ENCODE measurements at places on chromosomes 11 and 22.

DNA sequence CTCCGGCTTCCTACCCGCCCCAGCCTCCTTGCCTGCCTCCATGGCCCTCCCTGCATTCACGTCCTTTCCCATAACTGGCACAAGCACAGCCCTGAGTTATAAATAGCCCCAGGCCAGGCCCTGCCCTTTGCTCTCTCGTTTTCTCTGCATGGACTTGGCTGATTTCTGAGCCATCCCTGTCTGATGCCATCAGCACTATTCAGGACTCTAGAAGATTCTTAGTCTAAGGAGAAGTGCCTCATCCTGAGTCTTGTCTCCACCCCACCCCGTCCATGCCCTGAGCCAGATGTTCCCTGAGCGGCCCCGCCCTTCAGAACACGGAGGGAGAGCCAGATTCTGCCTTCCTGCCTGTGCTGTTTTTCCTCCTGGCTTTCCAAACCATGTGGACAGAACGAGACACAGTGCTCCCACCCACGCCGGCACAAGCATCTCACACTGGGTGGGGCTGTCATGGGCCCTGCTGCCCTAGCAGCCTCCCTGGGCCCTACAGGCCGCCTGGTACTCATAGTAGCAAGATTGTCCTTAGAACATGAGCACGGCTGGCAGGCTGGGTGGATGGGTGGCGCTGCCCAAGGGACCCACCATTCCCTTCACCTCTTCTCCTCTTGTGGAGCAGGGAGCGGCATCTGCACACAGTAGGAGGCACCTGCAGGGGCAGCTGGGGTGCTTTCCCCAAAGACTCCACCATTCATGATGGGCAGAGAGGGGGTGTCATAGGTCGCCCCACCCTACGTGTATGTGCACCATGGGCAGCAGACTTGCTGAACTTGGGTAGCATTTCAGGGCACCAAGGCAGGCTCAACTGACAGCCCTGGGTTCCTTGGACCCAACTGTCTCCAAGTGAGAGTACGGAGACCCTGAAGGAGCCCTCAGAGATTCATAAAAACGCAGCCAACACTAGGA lies 76.9 kb downstream of the BCR start:
- DNase-seq, result peak; percentile 79

DNA sequence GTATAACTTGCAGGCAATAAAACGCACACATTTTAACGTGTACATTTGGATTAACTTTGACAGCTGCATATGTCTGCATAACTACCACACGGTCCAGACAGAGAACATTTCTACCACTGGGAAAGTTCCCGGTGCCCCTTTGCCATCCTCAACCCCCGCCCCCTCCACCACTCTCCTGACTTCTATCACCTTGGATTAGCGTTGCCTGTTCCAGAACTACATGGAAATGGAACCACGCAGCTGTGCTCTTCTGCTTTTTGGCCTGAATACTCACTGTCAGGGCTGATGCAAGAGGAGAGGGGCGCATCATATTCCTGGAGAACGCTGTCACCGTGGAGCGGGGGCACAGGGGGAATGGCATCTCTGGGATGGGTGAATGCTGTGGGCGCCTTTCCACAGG lies 62.1 kb downstream of the LRP5 start:
- DNase-seq, result no peak

GRCh38 chr11:2587132-2587930 lies 112.5 kb downstream of the KCNQ1OT1 start:
- DNase-seq, result no peak

DNA sequence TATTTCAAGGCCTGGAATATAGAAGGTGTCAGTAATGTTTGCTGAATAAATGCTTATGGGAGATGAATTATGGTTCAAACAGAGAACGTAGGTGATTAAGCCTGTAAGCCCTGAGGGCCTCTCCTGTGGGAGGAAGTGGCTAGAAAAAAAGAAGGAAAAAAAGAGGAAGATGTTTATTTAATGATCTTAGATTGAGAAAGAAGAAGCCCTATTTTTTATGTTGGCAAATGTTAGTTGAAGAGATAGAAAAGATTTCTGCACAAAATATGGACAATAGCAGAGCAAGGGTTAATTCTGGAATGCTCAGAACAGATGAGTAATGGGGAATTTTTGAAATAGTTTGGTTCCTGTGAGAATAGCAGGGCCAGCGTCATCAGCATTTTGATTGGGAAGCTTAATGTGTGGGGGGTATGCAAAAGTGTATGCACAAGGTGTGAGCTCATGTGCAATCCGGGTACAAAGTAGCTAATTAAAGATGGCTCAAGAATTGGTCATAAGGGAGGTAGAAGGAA lies 95.7 kb downstream of the TEAD1 start:
- DNase-seq, result peak; percentile 87

DNA sequence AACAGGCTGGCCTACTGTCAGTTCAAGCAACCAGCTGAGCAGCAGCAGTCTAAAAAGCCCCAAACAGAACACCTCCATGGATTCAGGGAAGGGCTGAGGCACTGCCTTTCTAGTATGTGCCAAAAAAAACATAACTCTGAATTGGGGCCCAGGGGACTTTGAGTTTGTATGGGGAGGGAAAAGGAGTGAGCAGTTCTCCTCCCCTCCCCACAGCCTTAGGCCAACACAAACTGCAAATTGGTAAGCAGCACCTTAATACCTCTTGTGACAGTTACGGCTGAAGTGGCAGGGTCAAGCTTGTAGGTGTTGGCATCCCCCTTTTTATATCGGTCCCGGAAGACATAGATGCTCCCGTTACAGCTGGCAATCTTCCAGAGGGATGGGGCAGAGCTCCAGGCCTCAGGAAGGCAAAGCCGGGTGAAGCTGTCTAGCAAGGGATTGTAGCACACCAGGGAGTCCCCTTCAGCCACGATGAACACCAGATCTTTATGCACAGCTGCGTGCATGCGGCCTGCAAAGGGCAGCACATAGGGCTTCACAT lies 6.0 kb downstream of the KBTBD4 start:
- DNase-seq, result peak; percentile 56

- no peak for DNase-seq
These were observed 7.3 kb upstream of the MYEOV start for GRCh38 chr11:69286374-69287371.

GRCh38 chr11:34478845-34479663 lies 34.5 kb downstream of the ELF5 start:
- DNase-seq, result no peak

- DNase-seq, result peak; percentile 86
These were observed 19.8 kb downstream of the PTDSS2 start for GRCh38 chr11:469684-470560.

DNA sequence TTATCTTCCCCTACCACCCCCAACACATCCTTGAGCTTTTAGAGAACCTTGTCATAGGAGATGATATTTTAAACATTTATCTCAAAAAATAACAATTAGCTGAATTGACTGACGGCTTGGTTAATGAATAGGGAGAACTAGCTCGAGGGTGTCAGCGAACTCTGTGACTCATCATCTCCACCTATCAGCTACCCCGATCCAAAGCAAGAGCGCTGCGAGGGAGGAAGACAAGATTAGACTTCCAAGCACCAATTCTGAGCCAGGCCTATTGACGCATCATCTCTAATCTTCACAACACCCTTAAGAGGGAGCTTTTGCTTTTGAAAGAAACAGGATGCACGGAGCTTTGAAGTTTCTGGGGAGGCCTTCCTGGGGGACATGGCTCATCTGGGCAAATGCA lies 51.0 kb upstream of the GALNT18 start:
- no peak for DNase-seq

DNA sequence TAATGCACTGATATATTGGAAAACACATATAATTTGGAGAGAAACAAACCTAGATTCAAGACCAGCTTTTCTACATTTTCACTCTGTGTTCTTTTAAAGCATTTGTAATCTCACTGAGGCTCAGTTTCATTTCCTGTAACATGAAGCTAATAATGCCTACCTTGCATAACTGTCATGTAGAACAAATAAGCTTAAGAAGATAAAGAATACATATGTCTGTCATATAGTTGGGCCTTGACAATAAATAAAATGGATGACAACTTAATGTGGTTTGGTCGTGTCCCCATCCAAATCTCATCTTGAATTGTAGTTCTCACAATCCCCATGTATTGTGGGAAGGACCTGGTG lies 35.2 kb upstream of the FIBIN start:
- no peak for DNase-seq

DNA sequence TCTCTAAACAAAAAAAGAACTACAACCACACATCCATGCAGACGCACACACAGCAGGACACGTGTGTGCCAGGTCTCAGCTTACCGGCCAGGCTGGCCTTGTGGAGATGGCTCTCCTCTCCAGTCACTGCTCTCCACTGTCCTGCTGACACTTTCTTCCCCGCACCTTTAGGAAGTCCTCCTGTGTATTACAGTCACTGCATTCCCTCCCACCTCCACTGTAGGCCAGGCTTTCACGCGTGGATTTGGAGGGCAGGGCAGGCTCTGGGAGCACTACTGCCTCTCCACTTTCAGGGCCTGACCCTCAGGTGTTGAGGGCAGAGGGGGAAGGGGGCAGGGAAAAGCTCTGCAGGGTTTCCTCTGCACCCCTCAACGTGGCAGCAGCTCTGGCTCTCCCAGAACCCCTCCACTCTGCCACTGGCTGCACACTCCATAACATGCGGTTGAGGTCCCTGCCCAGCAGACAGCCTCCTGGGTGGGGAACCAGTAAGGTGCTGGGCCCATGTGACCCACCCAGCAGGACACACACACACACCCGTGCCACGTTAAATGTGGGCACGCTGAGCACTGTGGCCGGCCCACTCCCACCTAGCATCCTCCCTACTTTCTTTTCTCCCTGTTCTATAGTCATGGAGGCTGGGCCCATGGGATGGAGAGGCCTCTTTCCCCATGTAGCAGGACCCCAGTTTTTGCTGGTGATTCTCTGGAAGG lies 107.0 kb upstream of the PITPNB start:
- no peak for DNase-seq

- DNase-seq, result no peak
These were observed 25.7 kb downstream of the TSPAN4 start for GRCh38 chr11:868394-868793.

DNA sequence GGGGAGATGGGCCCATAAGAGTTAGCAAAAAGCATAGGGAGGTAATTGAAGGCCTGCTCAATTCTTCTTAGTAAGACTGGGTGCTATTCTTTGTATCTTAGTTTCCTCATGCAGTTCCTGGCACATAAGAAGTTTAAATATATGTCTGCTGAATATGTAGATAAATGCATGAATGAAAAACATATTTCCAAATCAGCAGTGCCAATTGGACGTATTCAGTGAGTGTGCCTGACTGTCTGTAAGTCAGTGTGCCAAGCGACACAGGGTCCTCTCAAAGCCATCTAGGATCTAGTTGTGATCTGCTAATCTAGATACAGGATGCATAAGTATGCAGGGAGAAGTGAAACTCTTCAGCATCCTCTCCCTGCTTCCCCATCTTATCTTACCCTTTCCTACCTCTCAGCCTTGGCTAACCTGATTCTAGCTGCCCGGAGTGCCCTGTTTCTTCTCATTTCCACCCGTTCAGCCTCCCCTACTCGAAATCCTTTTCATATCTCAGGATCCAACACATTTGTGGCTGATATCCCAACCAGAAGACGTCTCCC lies 91.1 kb upstream of the SORL1-AS1 start:
- DNase-seq, result no peak

DNA sequence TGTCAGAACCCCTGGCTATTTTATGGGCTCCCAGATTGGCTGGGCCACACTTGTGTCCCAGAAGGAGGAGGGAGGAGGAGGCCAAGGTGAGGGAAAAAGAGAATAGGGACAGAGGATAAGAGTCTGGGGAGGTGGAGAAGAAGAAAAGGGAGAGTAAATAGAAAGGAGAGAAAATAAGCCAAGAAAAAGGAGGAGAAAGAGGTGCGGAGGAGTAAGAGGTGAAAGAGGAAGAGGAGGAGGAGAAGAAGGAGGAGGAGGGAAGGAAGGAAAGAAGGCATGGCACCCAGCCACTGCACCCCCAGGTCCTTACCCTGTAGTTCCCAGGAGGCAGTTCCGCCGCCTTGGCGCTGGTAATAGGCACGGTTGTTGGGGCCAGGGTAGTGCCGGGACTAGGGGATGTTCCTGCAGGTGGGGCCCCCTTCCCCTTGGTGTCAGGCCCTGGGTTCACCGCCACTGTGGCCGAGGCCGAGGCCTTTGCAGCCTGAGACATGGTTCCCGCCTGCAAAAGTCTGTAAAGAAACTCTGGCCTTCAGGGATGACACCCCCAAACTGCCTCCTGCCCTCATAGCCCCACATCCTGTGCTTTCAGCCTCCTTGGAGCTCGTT lies 1.9 kb downstream of the CRYBB1 start:
- DNase-seq, result no peak

GRCh38 chr11:123707606-123708205 lies 33.8 kb downstream of the ZNF202 start:
- DNase-seq, result peak; percentile 79

DNA sequence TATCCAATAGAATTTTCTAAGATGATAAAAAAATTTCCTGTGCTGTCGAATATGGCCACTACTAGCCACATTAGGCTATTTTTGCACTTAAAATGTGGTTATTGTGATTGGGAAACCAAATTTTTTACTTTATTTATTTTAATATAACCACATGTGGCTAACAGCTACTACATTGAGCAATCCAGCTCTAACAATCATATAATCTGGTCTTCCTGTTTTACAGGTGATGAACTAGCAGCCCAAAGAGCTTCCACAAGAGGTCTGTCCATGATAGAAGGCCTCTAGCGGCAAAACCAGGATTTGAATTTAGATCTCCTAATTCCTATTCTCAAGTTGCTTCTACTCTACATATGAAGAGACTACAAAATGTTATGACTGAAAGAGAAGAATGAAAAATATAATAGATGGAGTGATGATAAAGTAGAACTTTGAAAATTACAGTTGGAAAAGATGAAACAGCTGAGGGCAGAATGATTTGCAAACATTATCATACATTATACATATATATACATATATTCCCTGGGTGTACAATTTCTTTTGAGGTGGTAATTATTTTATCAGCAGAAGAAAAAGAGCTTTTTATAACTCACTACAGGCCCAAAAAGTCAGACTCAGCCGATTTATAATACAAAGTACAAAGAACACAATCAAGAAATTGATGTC lies 363.5 kb upstream of the PITPNB start:
- DNase-seq, result peak; percentile 60

GRCh38 chr11:8310743-8311298 lies 47.1 kb upstream of the LMO1 start:
- no peak for DNase-seq

- DNase-seq, result no peak
These were observed 13.2 kb downstream of the RAC2 start for GRCh38 chr22:37230673-37231405.

- DNase-seq, result peak; percentile 67
These were observed 64.9 kb downstream of the ENDOD1 start for GRCh38 chr11:95154514-95154913.

DNA sequence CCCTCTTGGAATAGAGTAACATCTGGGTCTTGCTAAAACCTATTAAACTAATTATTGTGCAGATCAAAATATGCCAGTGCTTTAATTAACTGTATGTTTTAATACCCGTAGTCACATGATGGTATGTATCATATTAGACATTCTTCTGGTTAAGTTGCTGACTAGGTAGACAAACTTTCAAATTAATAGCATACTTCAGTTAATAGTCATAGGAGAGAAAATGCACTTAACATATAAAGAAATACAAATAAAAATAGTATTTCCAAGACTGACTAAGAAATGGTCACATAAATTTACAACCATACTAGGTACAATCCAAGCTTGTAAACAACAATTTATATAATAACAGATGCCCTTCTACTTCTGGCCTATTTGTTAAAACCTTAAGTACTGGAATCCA lies 7.6 kb upstream of the EXPH5 start:
- DNase-seq, result no peak

- DNase-seq, result peak; percentile 89
These were observed 118.1 kb downstream of the BBOX1 start for GRCh38 chr11:27158456-27159334.

GRCh38 chr11:128938156-128938885 lies 4.3 kb downstream of the TP53AIP1 start:
- no peak for DNase-seq
